Stimulated activated naive B cell treated with anti-CD40 and anti-IgM and Interleukin-4, amounts not matched to agents 10 μg/mL and 1 μg/mL and 100 μg/mL, for 72 hours (primary cell): ENCODE measurements at places on chromosomes 11 and 22.

DNA sequence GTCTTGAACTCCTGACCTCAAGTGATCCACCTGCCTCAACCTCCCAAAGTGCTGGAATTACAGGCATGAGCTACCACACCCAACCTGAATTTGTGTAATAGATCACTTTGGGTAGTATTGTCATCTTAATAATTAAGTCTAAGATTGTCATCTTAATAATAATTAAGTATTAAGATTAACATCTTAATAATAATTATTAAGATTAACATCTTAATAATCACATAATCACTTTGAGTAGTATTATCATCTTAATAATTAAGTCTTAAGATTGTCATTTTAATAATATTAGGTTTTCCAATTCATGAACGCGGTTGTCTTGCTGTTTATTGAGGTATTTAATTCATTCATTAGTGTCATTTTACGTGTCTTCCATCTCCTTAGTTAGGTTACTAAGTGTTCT, 8.2 kb downstream of the MOV10L1 start:
- no peaks in the 10 kb centered on the region for H3K36me3 ChIP-seq
- no peak overlapping the region for H3K4me3 ChIP-seq
- no peak for DNase-seq
- H3K27ac ChIP-seq = no peak overlapping the region

DNA sequence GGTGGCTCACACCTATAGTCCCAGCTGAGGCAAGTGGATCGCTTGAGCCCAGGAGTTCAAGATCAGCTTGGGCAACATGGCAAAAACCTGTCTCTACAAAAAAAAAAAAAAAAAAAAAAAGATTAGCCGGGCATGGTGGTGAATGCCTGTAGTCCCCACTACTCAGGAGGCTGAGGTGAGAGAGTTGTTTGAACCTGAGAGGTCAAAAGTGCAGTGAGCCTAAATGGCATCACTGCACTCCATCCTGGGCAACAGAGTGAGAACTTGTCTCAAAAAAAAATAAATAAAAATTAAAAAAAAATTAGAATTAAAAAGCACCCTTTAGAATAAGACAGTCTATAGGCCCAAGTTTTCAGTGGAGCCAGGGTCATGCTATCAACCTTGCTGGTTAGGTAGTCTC, 95.5 kb downstream of the PDHX start:
- no peak for DNase-seq
- H3K4me3 ChIP-seq = peak overlapping the region; percentile 64
- peaks cover 53% of the 10 kb centered on the region for H3K4me1 ChIP-seq
- H3K27me3 ChIP-seq = no peaks in the 10 kb centered on the region

DNA sequence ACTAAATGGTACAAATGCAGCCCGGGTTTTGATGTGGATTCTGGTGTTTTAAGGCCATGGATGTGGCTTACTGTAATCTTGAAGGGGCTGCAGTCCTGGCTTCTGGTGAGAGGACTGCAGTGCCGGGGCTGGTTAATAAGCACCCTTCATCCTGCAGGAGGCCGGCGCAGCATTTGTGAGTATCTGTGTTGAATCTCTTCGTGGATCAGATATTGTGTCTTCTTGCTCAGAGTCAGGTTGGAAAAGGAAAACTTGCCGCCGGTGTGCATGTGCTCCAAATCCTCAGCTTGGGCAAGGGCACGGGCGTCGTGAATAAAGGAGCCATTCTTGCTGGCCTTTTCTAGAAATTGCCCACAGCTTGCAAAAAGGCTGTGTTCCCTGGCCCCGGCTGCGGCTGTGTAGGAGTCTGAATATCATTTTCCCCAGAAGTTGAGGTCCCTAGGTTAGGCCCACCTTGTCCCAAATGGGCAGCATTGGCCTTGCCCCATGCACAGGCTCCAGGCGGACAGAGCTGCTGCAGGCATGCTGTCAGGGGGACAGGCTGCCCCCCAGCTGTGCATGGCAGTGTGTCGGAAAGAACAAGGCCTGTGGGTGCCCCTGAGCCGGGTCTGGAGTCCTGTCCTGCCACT, 28.9 kb upstream of the PARVB start:
- peaks cover 47% of the 10 kb centered on the region for H3K4me1 ChIP-seq
- peak overlapping the region; percentile 86 for H3K4me3 ChIP-seq
- no peaks in the 10 kb centered on the region for H3K27me3 ChIP-seq
- peaks cover 64% of the 10 kb centered on the region for H3K36me3 ChIP-seq
- no peak for DNase-seq
- H3K27ac ChIP-seq = peak overlapping the region; percentile 59

GRCh38 chr22:49193901-49194465, 633.7 kb downstream of the BRD1 start:
- no peaks in the 10 kb centered on the region for H3K27me3 ChIP-seq
- H3K4me3 ChIP-seq = no peak overlapping the region
- no peaks in the 10 kb centered on the region for H3K36me3 ChIP-seq
- DNase-seq = no peak
- H3K4me1 ChIP-seq = no peaks in the 10 kb centered on the region

- no peaks in the 10 kb centered on the region for H3K27me3 ChIP-seq
- H3K36me3 ChIP-seq = no peaks in the 10 kb centered on the region
- no peak overlapping the region for H3K4me3 ChIP-seq
- no peak overlapping the region for H3K27ac ChIP-seq
These were observed 190.5 kb downstream of the C11orf87 start for GRCh38 chr11:109612496-109612895.

GRCh38 chr22:21009638-21010425, 5.1 kb upstream of the P2RX6 start:
- peaks cover 11% of the 10 kb centered on the region for H3K4me1 ChIP-seq
- no peak for DNase-seq
- no peaks in the 10 kb centered on the region for H3K36me3 ChIP-seq
- no peak overlapping the region for H3K4me3 ChIP-seq
- no peak overlapping the region for H3K27ac ChIP-seq
- no peaks in the 10 kb centered on the region for H3K27me3 ChIP-seq

DNA sequence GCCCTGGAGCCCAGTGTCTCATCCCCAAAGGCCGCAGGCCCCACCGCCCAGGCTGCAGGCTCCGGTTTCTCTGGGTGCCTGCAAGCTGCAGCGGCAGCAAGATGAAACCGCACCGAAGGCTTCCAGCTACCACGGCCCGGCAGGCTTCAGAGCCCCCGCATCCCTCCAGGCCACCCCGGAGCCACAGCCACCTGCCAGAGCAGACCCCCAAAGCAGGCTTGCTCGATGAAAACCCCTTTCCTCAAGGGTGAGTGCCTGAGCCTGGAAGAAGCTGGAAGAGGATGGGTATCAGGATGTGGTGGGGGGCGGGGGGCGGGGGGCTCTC, 24.5 kb upstream of the GNB1L start:
- peaks cover 5% of the 10 kb centered on the region for H3K36me3 ChIP-seq
- no peaks in the 10 kb centered on the region for H3K27me3 ChIP-seq
- no peak overlapping the region for H3K27ac ChIP-seq
- no peak for DNase-seq
- H3K4me3 ChIP-seq = no peak overlapping the region

DNA sequence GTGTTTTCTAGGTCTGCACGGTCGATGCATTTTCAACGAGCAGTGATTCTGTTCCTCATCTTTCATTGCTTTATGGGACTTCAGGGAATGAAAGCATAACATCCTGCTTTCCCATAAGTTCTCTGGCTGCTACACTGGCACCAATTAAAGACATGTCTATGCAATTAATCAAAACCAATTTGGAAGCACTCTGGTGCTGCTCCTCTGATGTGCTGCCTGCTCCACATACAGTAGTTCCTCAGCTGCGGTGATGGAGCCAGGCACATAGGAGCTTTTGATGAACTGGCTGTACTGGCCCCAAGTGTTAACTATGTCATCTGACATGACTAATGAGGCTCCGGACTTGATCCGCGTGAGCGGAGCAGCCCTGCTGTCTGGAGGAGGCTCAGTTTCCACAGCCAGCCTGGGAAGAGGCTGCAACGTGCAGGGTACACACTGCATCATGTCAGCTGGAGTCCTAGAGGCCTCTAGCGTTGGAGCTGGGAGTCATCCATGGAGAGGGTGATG, 29.8 kb downstream of the GVQW3 start:
- no peak for DNase-seq
- peaks cover 7% of the 10 kb centered on the region for H3K27me3 ChIP-seq
- H3K27ac ChIP-seq = no peak overlapping the region
- no peak overlapping the region for H3K4me3 ChIP-seq

GRCh38 chr11:108614086-108614485, 20.5 kb upstream of the EXPH5 start:
- no peak for DNase-seq
- no peak overlapping the region for H3K27ac ChIP-seq
- H3K36me3 ChIP-seq = no peaks in the 10 kb centered on the region
- H3K4me3 ChIP-seq = no peak overlapping the region

- H3K36me3 ChIP-seq = peaks cover 5% of the 10 kb centered on the region
- H3K27ac ChIP-seq = no peak overlapping the region
- no peaks in the 10 kb centered on the region for H3K4me1 ChIP-seq
- no peak for DNase-seq
- no peak overlapping the region for H3K4me3 ChIP-seq
These were observed 165.3 kb downstream of the TTC28 start for GRCh38 chr22:28514321-28514821.

GRCh38 chr11:16359369-16359768, 3.0 kb upstream of the SOX6 start:
- H3K36me3 ChIP-seq = no peaks in the 10 kb centered on the region
- DNase-seq = no peak
- no peaks in the 10 kb centered on the region for H3K27me3 ChIP-seq
- H3K4me1 ChIP-seq = no peaks in the 10 kb centered on the region

DNA sequence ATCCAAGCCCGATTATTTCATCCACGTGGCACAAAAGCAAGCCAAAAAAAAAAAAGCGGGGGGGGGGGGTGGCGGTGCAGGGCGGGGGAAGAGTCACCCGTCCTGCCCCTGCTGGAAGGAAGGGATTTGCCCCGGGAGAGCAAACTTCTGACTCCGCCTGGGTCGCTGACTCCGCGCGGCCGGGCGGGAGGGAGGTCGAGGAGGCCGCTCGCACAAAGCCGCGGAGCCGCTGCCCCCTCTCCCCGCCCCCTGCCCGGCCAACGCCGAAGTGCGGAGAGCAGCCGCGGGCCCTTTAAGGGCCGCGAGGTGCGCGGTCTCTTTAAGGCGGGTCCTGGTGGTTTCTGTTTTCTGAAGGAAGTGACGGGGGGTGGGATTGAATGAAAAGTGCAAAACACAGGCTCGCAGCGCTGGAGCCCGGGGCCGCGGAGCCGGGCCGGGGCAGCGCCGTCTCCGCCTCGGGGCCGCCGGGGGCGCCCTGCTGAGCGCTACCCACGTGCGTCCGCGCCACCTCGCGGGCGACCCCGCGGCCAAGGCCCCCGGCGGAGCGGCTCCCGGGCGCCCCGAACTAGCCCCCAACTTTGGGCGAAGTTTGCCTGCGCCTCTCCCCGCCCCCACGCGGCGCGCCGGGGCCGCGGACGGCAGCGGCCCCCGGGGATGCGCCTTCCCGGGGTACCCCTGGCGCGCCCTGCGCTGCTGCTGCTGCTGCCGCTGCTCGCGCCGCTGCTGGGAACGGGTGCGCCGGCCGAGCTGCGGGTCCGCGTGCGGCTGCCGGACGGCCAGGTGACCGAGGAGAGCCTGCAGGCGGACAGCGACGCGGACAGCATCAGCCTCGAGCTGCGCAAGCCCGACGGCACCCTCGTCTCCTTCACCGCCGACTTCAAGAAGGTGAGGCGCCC, at the start of gene OAF:
TSS of gene OAF (plus strand) at position 407 of the 896 bp plus-strand sequence. CDS start at position 655, 248 bp downstream.
- H3K27me3 ChIP-seq = peaks cover 35% of the 10 kb centered on the region
- DNase-seq = peak; percentile 54
- H3K36me3 ChIP-seq = no peaks in the 10 kb centered on the region
- H3K4me1 ChIP-seq = peaks cover 14% of the 10 kb centered on the region
- peak within 1 kb of the TSS; percentile 88 for H3K4me3 ChIP-seq

- peak overlapping the region; percentile 75 for H3K27ac ChIP-seq
- H3K4me3 ChIP-seq = peak overlapping the region; percentile 16
- H3K36me3 ChIP-seq = peaks cover 28% of the 10 kb centered on the region
- DNase-seq = no peak
- no peaks in the 10 kb centered on the region for H3K27me3 ChIP-seq
These were observed 24.1 kb downstream of the RRAS2 start for GRCh38 chr11:14334893-14335292.

- H3K4me1 ChIP-seq = peaks cover 2% of the 10 kb centered on the region
- H3K27me3 ChIP-seq = peaks cover 27% of the 10 kb centered on the region
- H3K27ac ChIP-seq = no peak overlapping the region
- no peak for DNase-seq
These were observed 12.6 kb downstream of the SULT4A1 start for GRCh38 chr22:43849731-43850130.

- H3K36me3 ChIP-seq = peaks cover 10% of the 10 kb centered on the region
- no peaks in the 10 kb centered on the region for H3K27me3 ChIP-seq
- no peak overlapping the region for H3K27ac ChIP-seq
- DNase-seq = no peak
- no peaks in the 10 kb centered on the region for H3K4me1 ChIP-seq
These were observed 68.9 kb downstream of the USP35 start for GRCh38 chr11:78257654-78258053.
